ENCODE measurements at places on chromosomes 16 and 17.

DNA sequence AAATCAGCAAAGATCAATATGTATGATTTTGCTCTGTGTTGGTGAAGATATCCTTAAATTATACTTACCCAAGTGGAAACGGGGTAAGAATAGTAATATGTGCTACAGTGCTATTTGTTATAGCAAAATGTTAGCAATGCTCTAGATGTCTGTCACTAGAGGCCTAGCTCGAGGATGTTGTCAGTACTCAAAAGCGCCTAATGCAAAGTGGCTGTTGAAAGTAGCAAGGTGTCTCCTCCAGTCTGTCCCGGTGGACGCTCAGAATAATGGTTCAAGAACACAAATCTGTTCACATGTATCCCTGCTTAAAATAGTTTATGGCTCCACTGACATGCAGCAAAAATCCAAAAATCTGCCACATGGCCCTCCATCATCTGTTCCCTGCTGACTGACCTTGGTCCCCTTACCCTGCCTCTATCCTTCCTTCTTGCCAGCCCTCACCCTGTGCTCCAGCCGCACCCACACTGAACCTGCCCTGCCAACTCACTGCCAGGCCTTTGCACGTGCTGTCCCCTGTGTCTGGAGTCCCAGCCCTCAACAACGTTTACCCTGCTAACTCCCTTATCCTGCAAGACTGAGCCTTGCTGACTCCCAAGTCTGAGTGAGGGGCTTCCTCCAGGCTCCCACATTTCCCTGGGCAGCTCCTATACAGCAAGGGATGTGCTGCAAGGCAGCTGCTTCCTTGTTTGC, 9.6 kb upstream of the RNF112 start:
- no peak for DNase-seq

DNA sequence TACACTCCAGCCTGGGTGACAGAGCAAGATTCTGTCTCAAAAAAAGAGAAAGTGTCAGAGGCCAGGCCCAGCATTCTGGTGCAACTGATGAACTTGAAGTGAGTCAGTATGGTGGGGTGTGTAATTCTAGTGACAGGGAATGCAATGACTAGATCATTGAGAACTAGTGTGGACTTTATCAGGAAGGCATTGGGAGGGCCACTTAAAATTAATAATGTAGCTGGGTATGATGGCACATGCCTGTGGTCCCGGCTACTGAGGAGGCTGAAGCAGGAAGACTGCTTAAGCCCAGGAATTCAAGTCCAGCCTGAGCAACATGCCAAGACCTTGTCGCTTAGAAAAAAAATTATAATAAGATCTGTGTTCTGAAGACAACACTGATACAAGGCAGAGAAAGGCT, 90.8 kb downstream of the STX8 start:
- no peak for DNase-seq

DNA sequence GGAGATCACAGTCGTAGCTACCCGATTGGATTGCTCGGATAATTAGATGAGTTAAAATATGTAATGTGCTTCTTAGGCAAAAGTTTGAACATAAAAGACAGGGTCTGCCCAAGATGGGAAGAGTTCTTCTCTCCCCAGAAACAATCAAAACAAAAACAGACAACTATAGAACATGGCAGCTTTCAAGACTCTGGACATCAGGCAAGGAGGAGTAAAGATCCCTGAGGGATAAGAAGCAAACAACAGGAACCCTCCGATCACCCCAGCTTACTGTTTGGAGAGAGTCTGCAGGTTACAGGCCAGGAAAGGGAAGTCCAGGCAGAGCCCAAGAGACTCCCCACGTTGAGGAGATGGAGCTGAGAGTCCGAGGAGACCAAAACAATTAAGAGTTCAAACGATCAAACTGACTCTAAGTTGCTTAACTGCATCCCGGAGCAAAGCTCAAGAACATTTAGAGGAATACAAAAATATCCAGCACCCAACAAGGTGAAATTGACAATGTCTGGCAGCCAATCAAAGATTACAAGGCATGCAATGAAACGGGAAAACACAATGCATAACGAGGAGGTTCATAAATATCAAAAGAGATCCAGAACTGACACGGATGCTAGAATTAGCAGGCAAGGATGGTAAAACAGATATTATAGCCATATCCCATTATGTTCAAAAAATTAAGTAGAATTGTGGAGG, 3.9 kb downstream of the ASGR2 start:
- no peak for DNase-seq

- no peak for DNase-seq
These were observed 141.7 kb upstream of the C17orf78 start for GRCh38 chr17:37234106-37234505.

DNA sequence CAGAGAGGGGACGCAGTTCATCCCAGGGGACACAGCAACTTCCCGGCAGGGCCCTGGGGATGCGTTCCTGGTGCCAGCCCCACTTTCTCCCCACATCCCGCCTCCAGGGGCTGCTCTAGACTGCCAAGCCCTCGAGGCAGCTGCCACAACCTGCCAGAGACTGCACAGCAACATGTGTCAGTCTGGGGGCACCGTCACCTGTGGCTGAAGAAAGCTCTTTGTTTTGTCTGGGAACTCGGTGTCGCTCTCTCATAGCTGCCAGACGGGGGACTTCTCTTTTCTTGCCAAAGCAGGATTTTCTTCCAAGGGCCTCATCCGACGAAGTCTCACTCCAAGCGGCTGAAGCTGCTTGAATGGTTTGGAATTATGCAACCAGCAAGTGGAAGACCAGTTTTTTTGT, 43.7 kb downstream of the COTL1 start:
- DNase-seq = no peak

DNA sequence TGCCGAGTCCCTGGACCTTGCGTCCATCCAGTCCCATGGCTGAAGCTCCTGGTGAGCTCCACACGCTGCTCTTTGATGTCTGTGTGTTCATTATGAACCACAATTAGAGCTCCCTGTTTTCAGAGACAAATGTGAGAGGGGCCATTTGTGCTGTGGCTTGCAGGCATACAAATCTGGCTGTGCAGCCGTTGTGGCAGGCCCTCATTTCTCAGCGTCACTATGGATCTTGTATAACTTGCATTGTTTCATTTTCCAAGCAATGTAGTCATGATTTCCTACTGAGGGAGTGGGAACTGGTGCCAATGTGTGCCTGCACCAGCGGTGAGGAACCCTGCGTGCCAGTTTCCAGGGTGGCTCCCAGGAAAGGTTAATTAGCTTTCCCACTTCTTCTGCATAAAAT, 542.6 kb downstream of the TMEM114 start:
- no peak for DNase-seq

DNA sequence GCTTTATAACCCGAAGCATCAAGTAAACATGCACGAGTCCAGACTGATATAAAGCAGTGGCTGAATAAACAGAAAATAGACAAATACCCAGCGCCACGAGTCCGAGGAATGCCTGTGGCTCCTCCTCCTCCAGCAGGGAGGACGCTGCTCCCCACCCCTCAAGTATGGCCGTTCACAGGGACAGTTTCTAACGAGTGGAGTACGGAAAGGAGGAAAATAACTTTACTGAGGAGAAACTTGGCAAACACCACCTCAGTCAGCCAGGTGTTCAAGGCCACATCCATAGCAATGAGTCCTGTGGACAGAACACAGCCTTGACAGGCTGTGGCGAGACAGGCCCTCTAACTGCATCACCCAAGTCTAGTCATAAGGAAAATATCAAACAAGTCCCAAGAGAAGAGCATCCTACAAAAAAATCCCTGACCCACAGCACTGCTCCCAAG, 9.2 kb downstream of the ZDHHC7 start:
- no peak for DNase-seq

DNA sequence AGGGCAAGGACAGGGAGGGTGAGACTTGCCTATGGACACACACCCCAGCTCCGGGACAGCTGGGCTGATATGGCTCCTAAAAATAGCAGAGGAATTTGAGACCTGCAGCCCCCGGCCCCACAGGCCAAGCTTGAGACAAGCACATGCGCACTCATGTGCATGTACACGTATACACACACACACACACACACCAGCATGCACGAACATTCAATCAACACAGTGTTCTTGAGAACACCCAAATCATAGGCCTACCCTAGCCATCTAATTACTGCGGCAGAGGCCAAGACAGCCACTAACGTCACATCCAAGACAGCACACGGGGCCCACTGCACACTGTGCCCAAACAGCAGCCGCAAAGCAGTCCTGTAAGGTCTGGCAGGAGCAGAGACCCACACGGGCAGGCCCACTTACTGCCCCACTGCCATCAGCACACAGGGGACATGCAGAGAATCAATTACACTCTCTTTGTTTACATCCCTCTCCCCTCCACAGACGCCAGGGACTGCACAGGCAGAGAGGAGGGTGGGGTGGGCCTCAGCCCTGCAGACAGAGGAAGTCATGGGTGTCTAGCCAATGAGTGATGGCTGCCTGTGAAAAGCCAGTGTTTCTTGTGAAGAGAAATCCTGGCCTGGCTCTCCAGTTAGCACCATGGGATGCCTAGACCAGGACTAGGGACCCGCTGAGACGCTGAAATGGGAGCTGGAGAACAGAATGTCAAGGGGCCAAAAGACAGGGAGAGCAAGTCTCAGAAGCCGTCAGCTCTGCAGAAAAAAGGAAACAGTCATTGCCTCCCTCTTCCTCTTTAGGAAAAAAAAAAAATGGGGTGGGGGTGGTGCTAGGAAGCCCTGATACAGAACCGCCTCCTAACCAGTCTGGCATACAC, 39.3 kb downstream of the MYO18A start:
- peak; percentile 71 for DNase-seq

GRCh38 chr17:1036171-1036844, 39.4 kb downstream of the TIMM22 start:
- DNase-seq = no peak

GRCh38 chr16:56847173-56847910, 17.7 kb upstream of the SLC12A3 start:
- DNase-seq = peak; percentile 53

DNA sequence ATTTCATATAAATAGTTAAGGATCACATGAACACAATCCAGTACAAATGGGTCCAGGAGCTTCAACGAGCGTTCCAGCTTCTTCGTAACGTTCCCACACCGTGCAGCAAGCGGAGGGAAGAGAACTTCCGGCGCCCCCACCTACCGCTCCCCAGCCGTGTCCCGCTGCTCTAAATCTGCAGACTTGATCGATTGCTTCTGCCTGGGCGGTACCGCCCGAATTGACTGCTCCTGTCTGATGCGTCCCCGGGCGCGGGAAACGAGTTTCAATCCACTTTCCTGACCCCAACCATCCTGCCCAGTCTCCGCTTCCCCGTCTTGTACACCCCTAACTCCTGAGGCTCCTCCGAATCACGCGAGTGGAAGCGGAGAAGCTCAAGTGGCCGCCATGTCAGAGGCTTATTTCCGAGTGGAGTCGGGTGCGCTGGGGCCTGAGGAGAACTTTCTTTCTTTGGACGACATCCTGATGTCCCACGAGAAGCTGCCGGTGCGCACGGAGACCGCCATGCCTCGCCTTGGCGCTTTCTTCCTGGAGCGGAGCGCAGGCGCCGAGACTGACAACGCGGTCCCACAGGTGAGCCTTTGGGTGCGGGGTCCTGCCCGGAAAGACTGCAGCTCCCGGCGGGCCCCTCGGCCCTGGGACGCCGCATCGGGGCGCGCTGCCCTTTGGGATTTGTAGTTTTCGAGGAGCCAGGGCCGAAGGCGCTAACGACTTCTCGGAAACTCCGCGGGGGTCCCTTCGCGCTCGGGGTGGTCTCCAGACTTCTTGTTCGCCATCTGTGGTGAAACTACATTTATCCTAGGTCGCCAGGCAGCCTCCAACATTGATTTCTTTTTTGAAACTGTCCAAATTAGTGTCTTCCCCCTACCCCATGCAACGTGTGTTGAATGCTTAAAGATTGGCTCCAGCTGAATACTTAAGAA, at the start of gene GINS3:
TSS of gene GINS3 (plus strand) at position 257 of the 923 bp plus-strand sequence. CDS start at position 388, 131 bp downstream.
- DNase-seq = peak; percentile 92

DNA sequence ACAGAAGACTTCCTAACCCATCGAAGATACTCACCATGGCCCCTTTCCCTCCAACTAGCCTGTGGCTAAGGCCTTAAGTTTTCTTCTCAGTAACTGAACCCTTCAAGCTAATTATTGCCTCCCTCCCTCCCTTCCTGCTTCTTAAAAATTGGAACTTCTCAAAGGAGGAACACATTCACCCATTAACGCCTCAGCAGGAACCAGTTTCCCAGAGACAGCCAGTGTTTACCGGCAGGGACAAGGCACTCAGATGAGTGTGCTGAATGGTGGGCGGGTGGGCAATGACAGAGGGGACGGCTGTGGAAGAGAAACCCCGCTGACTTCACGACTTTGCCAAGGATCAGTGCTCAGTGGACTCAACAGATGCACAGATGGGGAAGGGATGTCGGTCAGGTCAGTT, 20.3 kb downstream of the PITPNA start:
- no peak for DNase-seq

GRCh38 chr16:84953190-84953746, 58.1 kb downstream of the ZDHHC7 start:
- no peak for DNase-seq

GRCh38 chr16:4676831-4677230, 16.5 kb upstream of the NUDT16L1 start:
- DNase-seq = peak; percentile 43

- DNase-seq = no peak
These were observed 3.2 kb downstream of the BAIAP3 start for GRCh38 chr16:1336619-1337018.

- DNase-seq = no peak
These were observed 35.1 kb upstream of the IL34 start for GRCh38 chr16:70611224-70611598.

GRCh38 chr17:6162892-6163291, 92.7 kb downstream of the WSCD1 start:
- DNase-seq = no peak

DNA sequence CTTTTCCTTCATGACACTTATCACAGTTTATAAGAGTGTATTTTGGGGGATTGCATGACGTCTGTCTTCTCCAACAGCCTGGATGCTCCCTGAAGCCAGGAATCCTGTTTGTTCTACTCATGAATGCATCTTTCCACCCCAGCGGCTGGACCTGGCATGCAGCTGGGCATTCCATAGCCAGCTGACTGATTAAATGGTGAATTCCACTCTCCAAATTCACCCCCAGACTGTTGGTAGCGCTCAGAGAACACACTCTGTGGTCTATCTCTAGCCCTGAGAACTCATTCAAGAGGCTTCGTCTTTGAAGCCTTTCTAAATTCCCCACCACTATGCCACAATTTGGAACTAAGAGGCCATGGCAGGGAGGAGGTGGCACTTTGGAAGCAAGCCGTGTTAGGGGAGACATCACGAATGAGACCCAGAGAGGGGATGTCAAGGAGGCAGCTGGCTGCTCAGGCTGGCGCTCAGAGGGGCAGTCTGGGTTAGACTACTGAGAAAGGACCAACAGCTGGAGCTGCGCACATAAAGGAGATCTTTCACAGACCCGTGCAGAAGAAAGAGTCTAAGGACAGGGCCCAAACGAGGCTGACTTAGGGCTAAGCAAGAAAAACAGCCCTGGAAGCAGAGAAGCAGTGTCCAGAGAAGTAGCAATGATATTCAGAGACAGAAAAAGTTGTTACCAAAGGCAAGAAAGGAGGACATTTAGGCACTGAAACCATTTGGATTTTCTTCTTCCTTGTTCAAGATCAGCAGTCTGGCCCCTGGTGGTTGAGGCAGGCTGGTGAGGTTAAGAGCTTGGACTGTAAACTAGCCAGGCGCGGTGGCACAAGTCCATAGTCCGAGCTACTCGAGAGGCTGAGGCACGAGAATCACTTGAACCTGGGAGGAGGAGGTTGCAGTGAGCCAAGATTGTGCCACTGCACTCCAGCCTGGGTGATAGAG, 42.4 kb upstream of the ZNF629 start:
- no peak for DNase-seq

GRCh38 chr16:57115168-57115513, 22.8 kb downstream of the CPNE2 start:
- DNase-seq = no peak

GRCh38 chr17:73286863-73287296, 24.9 kb downstream of the CDC42EP4 start:
- no peak for DNase-seq
